ENCODE measurements at places on chromosomes 7 and 10.

DNA sequence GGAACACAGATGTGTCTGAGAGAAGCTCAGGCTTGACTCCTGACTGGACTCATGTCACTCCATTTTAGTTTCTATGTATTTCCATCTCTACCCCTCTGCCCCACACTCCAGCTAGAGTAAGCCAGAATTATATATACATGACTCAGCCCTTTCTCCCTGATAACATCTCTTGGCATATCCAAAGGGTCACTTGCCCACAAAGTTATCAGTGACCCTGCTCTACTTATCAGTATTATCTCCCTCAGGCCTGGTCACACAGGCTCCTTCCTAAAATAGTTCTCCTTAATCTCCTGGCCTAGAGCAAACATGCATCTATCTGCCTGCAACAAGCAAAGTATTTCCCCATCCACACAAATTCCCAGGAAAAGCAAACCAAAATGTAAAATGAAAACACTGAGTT, 598.3 kb downstream of the SUGCT start:
- no peak for DNase-seq

GRCh38 chr7:90025771-90026170, 128.5 kb upstream of the STEAP1 start:
- DNase-seq = no peak

DNA sequence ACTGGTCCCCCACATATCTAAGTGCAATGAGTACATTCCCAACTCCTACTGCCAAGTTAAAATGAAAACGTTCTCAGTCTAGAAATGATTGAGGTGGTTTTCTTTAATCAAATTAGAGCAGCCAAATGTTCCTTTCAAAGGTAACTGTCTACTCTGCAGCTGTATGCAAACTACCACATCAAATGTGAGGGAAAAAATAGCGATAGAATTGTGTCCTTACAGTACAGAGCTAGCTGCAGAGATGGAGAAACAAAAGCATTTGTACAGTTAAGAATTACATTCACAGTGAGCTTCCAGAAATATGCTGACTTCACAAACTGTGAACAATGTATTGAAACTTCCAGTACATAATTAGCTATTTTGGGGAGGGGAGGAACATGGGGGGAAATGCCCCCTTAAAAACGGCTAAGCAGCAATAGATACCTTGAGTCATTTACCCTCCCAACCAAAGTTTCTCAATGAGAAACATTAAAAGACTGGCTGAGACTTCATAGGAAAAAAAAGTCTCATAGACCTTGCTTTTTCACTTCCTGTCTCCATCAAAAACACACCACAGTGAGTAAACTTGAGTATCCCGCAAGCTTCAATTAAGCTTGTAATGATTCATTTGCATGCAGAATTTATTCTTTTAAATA, 22.9 kb downstream of the CDK6 start:
- no peak for DNase-seq

DNA sequence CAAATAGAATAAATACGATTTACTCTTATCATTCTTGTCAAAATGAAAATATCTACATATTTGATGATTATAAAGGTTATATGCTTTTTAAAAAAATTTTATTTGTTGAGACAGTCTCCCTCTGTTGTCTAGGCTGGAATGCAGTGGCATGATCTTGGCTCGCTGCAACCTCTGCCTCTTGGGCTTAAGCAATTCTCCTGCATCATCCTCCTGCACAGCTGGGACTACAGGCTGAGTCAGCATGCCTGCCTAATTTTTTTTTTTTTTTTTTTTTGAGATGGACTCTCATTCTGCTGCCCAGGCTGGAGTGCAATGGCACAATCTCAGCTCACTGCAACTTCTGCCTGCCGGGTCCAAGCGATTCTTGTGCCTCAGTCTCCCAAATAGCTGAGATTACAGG, 48.9 kb downstream of the PUS7 start:
- DNase-seq = no peak

DNA sequence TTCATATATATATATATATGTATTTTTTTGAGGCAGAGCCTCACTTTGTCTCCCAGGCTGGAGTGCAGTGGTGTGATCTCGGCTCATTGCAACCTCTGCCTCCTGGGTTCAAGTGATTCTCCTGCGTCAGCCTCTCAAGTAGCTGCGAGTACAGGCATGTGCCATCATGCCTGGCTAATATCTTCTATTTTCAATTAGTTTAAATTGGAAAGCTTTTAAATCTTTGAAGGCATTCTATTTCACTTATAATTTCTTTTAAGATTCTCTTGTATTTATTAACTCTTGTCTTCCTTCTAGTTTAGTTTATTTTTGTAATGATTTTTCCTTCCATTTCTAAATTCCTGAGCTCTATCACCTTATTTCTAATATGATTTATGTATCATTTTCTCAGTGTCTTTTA, 71.2 kb downstream of the TPST1 start:
- no peak for DNase-seq

DNA sequence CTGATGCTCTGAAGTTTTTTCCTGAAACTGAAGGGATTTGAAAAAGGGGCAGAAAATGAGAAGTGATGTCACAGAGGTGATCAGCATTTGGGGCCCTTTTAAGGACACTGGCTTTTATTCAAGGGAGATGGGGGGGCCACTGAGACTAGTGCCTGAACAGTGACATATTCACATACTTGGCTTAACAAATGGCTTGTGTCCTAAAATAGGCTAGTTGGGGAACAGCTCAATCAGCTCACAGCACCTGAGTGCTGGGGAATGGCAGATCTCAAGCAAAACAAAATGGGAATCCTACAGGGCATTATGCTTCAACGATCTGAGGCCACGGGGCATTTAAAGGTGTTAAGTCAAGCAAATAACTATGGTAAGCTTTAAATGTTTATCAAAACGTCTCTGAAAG, 90.1 kb downstream of the UBE2H start:
- no peak for DNase-seq

- DNase-seq = no peak
Observed at GRCh38 chr10:117218654-117219053, 21.4 kb downstream of the KCNK18 start.

GRCh38 chr7:146764458-146764857, 647.9 kb downstream of the CNTNAP2 start:
- no peak for DNase-seq

GRCh38 chr7:47950714-47951113, 2.4 kb upstream of the PKD1L1 start:
- no peak for DNase-seq

DNA sequence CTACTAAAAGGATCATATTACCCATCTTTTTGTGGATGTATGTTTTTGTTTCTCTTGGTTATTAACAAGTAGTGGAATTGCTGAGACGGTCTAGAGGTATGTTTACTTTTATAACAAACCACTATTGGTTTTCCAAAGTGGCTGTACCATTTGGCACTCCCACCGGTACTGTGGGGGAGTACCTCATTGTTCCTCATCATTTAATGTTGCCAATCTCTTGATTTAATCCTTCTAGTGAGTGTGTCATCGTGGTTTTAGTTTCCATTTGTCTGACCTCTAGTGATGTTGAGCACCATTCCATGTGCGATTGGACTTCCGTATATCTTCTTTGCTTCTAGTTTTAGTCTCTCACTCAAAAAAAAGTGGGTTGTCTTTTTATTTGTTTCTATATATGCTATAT, 50.4 kb downstream of the RBM33 start:
- no peak for DNase-seq

DNA sequence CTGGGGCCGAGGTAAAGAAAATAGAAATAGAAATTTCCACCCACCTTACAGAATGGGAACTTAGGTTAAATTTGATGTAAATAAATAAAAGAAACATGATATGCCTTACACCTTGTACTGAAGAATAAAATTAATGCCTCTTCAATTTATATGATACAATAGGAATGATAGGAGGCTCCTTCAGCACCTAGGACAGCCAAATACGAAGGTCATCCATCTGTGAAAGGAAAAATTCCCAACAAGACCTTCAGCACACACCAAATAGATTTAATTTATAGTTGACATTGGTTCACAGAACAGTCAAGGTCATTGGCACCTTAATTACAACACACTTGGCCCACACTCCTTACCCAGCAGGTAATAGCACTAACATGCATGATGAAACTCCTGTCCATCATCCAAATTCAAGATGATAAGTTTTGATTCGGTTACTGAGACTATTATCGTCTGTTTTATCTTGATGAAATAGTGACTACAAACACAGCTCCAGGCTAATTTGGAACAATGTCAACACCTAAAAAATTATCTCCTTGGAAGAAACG, 250.9 kb downstream of the SNX13 start:
- no peak for DNase-seq

DNA sequence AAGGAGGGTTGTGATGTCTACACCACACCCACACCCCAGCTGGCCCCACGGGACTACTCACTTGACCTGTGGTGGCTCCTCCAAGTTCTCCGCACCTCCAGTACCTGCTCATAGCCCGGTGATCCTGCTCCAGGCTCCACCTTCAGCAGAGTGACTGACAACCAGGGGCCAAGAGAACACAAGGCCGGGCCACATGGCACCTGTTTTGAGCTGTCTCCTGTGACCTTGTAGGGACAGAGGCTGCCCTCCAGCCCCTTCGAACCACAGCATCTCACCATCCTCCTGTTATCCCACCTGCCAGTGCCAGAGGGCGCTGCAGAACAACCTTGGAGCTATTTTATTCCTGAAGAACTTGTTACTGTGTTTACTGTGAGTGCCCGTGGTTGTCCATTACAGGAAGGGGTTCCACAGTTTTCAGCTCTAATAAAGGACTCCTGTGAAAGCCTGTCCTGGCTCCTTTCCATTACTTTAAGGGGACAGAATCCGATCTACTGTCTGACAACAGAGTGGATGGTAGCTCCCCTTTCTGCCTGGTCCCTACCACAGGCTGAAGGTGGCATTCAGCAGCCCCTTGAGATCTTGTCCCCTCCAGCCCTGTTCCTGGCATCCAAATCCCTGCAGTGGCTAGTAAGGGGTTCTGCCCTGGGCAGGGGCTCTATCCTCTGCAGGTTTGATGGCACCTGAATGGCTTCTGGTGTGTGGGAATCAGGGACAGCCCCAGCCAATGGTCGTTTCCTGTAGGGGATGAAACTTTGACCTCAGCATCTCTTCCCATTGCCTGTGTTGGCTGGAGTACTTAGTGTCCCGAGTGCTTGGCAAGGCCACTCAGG, 50.8 kb downstream of the C10orf120 start:
- DNase-seq = no peak

DNA sequence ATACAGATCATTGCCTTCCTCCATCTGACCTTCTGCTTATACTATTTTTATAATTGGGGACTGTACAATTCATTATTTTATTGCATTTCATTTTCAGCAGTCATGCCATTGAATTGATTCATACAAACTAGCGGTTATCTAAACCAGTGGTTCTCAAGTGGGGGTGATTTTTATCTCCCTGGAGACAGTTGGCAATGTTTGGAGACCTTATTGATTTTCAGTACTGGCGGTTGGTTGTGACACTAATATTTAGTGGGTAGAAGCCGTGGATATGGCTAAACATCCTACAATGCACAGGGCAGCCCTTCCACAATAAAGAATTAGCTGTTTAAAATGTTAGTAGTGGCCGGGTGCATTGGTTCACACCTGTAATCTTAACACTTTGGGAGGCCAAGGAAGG, 765.9 kb downstream of the LRMDA start:
- DNase-seq = no peak

- DNase-seq = no peak
Observed at GRCh38 chr10:120493411-120494312, 36.6 kb downstream of the PLPP4 start.

- no peak for DNase-seq
Observed at GRCh38 chr7:36506820-36507219, 117.2 kb downstream of the ANLN start.

DNA sequence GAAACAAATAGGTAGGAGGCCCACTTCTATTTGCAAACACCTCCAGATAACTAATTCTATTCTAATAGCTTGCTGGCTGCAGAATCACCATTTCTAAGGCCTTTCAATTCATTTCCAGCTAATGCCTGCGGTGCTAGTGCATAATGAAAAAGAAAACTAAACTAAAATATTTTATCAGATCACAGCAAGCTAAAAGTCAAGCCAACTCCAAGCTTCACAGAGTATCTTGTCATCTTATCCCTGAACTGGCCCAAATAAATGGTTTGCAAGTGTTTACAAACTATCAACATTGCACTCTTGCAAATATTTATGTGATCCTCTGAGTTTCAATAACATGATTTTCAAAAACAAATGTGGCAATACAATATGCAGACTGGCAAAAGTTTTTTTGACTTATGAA, 166.0 kb downstream of the IPMK start:
- DNase-seq = no peak

- no peak for DNase-seq
Observed at GRCh38 chr7:117666031-117666430, 186.2 kb downstream of the CFTR start.

- DNase-seq = no peak
Observed at GRCh38 chr7:30745261-30745941, 6.5 kb upstream of the INMT start.

- no peak for DNase-seq
Observed at GRCh38 chr7:42128703-42129102, 108.3 kb downstream of the GLI3 start.

All from cortex of kidney (tissue), 1 donor.